ENCODE measurements at places on chromosomes 13 and 19. TPM values are rescaled to one million over a fixed set of nuclear protein-coding genes. Genes with fewer than 3 reads are reported as not detected.

Gene MYH14
- 101 TPM for total RNA-seq

Gene ZNF211
- total RNA-seq: 12.5 TPM

DNA sequence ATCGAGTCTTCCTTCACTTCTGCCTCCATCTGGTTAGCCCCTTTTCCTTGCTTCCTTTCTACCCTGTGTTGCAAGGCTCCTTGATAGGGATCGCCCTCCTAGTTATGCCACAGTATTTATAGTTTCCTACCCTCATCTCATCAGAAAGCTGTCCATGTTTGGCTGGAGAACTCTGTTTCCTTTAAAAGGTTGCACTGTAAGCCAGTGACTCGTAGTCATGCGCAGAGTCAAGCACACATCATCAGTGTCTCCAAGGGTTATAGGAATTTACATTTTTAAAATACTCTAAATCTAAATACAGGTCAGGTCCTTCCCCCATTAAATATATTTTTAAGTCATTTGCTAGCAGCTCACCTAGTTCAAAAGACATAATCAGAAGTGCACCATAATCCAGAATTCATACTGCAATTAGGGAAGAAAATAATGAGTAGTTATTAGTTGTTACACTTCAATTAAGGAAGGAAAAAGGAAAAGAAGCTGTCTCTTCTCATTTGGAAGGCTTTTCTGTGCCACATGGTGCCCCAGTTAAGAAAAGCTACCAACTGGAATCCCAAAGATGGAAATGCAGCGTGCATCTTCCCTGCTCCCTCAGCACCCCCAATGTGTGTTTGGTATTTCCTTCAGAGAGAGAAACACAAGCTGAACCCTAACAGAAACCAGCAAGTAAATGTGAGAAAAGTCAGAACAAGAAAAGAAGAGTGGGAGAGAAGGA, 81.0 kb downstream of the GPR12 start:
- H3K4me3 ChIP-seq: no peak overlapping the region
- no peaks in the 10 kb centered on the region for H3K27me3 ChIP-seq
- DNase-seq: no peak
- no peak overlapping the region for H3K27ac ChIP-seq
- H3K36me3 ChIP-seq: no peaks in the 10 kb centered on the region

GRCh38 chr13:111980146-111980929, 86.6 kb upstream of the SOX1 start:
- no peaks in the 10 kb centered on the region for H3K36me3 ChIP-seq
- H3K4me1 ChIP-seq: no peaks in the 10 kb centered on the region
- H3K27ac ChIP-seq: no peak overlapping the region
- no peak overlapping the region for H3K4me3 ChIP-seq

- H3K36me3 ChIP-seq: no peaks in the 10 kb centered on the region
- no peaks in the 10 kb centered on the region for H3K27me3 ChIP-seq
- H3K4me1 ChIP-seq: no peaks in the 10 kb centered on the region
- H3K27ac ChIP-seq: no peak overlapping the region
Measured at GRCh38 chr13:77475345-77476084, 60.0 kb upstream of the SCEL start.

GRCh38 chr13:69935043-69935442, 172.6 kb upstream of the ATXN8OS start:
- no peaks in the 10 kb centered on the region for H3K36me3 ChIP-seq
- DNase-seq: no peak
- H3K4me1 ChIP-seq: no peaks in the 10 kb centered on the region
- no peaks in the 10 kb centered on the region for H3K27me3 ChIP-seq

- peaks cover 39% of the 10 kb centered on the region for H3K27me3 ChIP-seq
- H3K27ac ChIP-seq: no peak within 1 kb of the TSS
- H3K36me3 ChIP-seq: no peaks in the 10 kb centered on the region
- DNase-seq: peak; percentile 82
- no peaks in the 10 kb centered on the region for H3K4me1 ChIP-seq
Measured at GRCh38 chr13:36131222-36131930, at the start of gene DCLK1. Gene DCLK1, minus strand, starts transcription at chr13:36131382.

DNA sequence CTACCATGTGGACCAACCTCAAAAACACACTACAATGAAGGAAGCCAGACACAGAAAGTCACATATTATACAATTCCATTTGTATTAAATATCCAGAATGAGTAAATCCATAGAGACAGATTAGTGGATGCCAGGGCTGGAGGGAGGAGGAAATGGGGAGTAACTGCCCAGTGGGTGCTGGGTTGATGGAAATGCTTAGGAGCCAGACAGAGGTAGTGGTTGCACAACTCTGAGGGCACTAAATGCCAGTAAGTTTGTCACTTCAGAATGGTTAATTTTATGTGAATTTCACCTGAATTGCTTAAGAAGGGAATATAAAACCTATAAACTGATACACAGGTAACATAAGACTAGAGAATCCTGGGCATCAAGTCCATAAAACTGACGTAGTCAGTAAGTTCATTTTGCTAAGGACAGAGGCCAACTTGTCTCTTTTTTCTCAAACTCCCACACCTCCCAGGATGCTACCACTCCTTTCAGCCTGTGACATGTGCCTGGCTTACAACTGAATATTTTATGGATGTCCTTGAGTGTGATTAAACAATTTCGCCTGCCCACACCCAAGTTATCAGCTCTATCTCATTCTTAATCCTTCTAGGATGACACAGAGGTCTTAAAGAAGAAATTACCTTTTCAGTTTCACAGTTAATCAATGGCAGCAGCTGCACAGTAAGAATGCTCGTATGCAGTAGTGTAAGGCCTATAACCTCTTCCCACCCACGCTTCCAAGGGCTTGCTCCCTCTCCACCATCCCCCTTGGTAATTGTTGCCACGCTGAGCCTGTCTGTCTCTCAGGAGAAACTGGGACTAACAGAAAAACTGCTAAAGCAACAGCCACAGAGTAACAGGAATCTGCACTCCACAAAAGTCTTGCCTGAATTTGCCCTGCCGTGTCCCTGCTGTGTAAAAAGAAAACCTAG, 5.9 kb upstream of the MLNR start:
- no peak overlapping the region for H3K27ac ChIP-seq
- DNase-seq: no peak
- no peak overlapping the region for H3K4me3 ChIP-seq
- peaks cover 21% of the 10 kb centered on the region for H3K27me3 ChIP-seq

DNA sequence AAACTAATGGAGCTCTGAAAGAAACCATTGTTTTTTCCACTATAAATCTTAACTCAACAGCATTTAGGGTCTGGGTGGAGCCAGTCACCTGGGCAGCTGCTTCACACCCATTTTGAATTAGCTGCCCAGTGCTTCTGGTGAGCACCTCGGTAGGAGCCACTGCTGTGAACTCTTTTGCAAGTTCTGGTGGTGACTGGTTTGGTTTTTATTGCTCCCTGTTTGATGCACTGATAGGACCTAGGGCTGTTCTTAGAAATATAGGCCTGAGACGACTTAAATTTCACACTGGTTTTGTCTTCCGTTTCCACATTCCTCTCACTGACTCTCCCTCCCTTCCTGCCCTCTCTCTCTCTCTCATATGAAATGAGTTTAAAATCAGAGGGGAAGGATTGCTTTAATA, 103.9 kb downstream of the GGACT start:
- H3K27me3 ChIP-seq: no peaks in the 10 kb centered on the region
- no peaks in the 10 kb centered on the region for H3K36me3 ChIP-seq
- no peak overlapping the region for H3K27ac ChIP-seq

DNA sequence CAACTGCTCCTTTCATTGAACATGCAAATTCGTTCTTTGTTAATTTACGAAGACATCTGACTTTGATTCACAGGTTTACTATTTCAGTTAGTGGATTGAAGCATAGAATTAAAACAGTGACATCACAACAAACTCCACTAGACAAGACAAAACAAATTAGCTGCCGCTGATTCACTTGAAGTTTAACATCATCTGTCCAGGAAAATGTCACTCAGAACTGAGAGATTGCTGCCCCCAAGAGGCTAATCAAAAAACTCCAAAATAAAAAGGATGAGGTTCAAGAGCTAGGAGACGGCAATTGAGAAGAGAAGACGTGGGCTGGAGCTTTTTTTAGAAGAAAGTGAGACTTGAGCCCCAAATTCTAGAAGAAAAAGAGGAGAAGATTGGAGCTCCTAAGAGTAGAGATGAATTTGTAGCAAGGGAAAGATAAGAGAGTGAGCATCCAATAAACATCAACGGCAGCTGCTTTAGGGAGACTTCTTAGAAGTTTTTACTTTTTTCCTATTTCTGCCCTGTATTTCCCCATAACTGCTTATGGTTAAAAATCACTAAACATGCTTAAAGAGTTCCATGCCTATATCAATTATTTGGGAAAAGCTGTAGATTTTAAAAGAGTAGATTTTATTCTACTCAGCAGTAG, 40.8 kb upstream of the TPP2 start:
- no peak for DNase-seq
- no peak overlapping the region for H3K4me3 ChIP-seq
- H3K4me1 ChIP-seq: no peaks in the 10 kb centered on the region
- H3K27me3 ChIP-seq: no peaks in the 10 kb centered on the region
- H3K36me3 ChIP-seq: no peaks in the 10 kb centered on the region

GRCh38 chr13:104024416-104025170, 958.4 kb upstream of the SLC10A2 start:
- no peaks in the 10 kb centered on the region for H3K27me3 ChIP-seq
- H3K4me3 ChIP-seq: no peak overlapping the region
- H3K36me3 ChIP-seq: no peaks in the 10 kb centered on the region
- no peak for DNase-seq

DNA sequence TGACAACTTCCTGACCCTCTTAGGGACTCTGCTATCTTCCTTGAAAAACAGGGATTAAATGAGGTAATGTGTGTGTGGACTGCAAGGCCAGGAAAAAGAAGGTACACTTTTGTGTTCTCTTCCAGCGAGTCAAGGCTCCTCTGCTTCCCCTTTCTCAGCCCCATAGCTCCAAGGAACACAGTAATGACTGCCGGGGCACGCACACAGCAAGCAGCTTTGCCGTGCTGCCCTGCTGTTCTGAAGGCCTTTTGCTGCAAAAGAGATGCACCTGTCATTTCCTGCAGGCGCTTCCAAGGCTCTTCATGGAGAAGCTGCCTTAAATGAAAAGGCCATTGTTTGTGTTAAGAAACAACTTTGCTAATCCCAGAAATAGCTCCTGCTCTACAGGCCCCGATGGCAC, 84.6 kb downstream of the CYSLTR2 start:
- H3K4me3 ChIP-seq: no peak overlapping the region
- H3K36me3 ChIP-seq: no peaks in the 10 kb centered on the region
- H3K4me1 ChIP-seq: no peaks in the 10 kb centered on the region
- no peak for DNase-seq

DNA sequence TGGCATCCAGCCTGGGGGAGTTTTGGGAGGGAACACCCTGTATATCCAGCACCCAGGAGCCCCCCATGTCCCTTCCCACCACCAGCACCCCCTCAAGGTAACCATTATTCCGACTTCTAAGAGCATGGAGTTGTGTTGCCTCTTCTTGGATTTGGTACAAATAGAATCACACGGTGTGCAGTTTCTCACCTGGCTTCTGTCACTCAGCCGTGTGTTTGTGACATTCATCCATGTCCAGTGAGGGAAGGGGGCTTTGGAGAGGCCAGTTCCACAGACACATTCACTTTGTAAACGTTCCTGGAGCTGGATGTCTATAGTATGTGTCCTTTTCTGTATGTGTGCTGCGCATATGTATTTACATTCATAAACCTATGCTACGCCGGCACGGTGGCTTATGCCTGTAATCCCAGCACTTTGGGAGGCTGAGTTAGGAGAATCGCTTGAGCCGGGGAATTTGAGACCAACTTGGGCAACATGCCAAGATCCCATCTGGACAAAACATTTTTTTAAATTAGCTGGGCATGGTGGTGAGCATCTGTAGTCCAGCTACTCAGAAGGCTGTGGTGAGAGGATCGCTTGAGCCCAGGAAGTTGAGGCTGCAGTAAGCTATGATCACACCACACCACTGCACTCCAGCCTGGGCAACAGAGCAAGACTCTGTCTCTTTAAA, 36.6 kb downstream of the MYH14 start:
- no peak for DNase-seq
- H3K4me3 ChIP-seq: no peak overlapping the region
- H3K36me3 ChIP-seq: no peaks in the 10 kb centered on the region
- no peak overlapping the region for H3K27ac ChIP-seq
- peaks cover 6% of the 10 kb centered on the region for H3K4me1 ChIP-seq

- H3K27ac ChIP-seq: no peak overlapping the region
- no peaks in the 10 kb centered on the region for H3K4me1 ChIP-seq
- no peak overlapping the region for H3K4me3 ChIP-seq
- H3K36me3 ChIP-seq: peaks cover 19% of the 10 kb centered on the region
Measured at GRCh38 chr19:3978145-3978544, 7.1 kb downstream of the EEF2 start.

Data from left lung (tissue), 14 donors.